ENCODE measurements at places on chromosomes 3 and 15.

DNA sequence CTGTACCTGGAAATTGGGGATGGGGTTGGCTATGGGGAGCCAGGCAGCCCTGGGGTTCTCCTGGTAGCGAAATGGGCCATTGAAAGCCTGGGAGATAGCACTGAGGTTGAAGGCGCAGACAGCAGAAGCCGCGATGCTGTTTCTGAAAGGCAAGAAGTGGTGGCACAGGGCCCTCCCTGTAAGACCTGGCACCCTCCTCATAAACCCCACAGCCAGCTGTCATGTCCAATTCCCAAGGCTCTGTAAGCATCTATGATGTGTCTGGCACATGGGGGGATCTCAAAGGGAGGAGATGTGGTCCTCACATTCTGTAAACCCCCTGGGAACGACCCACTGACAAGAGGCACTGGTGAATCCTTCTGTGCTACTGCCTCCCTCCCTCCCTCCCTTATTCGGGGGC is 104.0 kb downstream of the SEMA5B start:
- no peak for DNase-seq

GRCh38 chr3:73727117-73727821 is 102.5 kb upstream of the PDZRN3 start:
- DNase-seq = no peak

GRCh38 chr15:39874890-39875549 is 45.0 kb downstream of the GPR176 start:
- DNase-seq = no peak

GRCh38 chr3:100525753-100526612 is 33.6 kb downstream of the TMEM45A start:
- no peak for DNase-seq

DNA sequence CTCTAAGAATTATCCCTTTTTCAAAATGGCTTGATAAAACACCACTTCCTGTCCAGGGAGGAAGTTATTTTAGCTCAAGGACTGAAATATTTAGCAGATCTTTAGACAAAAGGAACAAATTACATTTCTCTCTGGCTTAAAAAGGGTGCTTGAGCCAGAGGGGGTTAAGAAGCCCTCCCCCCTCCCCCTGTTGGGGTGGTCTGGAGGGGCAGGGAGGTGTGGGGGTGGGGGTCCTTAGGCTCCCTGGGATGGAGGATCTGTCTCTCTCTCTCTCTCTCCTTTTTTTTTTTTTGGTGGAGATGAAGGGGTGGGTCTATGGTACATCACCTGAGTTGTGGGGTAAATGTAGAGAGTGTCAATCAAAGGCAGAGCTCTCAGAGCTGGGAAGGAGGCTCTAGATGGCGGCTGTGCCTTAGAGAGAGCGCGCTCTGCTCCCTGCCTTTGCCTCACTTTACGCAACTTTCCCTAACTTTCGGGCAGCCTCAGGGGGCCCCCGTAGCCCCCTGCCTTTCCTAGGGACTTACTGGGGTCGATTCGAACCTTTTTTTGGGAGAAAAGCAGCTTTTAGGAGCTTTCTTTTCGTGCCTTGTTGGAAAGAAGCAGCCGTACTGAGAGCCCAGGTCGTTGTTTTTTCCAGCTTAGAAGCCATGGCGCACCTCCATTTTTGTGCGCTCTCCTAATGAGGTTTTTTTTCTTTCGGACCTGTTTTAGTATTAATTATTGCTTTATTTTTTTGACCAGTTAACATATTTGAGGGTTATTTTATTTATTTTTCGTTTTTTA is at the start of gene CHD2:
Gene CHD2 (plus strand): TSS at position 377 of the 783 bp plus-strand sequence. CDS start 914 bp downstream, outside the sequence.
- DNase-seq = no peak

Data from cortex of kidney (tissue), 1 donor.